Renal cortical epithelial cell (primary cell): ENCODE measurements at places on chromosomes 2 and 18.

GRCh38 chr2:71796174-71796593 is 342.8 kb downstream of the DYSF start:
- DNase-seq = no peak

GRCh38 chr2:230925879-230926765 is 1.1 kb upstream of the GPR55 start:
- no peak for DNase-seq

GRCh38 chr2:226001716-226002115 is 602.2 kb downstream of the NYAP2 start:
- peak; percentile 30 for DNase-seq

- DNase-seq = no peak
Observed at GRCh38 chr2:10432311-10433181, 15.6 kb downstream of the ODC1 start.

GRCh38 chr2:47534179-47534919 is 131.4 kb downstream of the MSH2 start:
- DNase-seq = peak; percentile 58
